ENCODE measurements at places on chromosomes 3 and 15.

DNA sequence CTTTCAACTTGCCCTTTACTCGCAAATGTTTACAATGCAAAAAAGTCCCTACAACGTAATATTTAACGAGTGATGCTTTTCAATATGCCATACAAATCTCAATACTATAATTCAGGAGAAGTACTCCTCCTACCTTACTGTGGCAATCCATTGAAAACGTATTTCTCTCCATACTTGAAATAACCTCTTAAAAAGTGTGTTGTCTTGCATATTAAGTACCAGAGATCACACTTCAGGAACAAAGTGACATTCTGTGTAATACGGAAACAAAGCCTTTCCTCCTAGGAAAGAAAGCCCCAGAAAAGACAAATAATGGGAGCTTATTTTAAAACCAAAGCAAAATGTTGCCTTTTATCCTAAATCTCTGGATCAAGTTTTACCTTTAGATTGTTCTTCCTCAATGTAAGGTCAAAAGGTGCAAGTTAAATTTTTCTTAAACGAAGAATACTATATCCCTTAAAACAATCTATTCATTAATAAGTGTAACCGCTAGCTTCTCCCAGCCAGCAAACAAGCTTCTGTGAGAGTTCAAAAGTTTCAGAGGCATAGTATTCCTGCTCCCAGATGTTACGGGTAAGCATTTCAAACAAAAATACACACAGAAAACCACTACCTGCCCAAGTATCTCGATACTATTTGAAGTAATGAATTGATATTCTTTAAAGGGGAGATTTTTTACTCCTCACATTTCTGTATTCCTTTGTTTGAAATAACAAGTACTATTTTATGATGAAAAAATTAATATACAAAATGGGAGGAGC, 1.7 kb downstream of the TJP1 start:
- DNase-seq: no peak

- DNase-seq: no peak
Measured at GRCh38 chr15:66841953-66842681, 140.1 kb downstream of the SMAD6 start.

DNA sequence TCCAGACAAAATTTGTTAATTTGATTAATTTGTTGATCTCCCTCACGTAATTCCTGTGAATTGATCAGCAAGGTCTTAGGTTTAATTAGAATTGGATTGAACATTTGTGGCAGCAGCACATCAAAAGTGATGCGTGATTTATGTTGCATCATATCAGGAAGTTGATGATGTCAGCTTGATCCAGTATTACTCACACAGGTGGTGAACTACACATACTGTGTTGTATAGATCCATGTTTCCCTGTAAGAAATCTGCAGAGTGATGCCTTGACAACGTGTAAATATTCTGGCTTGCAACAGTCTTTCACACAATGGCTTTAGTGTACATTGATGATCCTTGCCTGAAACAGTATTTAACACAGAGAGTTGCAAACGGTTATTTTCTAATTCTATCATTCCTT, 200.4 kb downstream of the ADAMTSL3 start:
- no peak for DNase-seq

DNA sequence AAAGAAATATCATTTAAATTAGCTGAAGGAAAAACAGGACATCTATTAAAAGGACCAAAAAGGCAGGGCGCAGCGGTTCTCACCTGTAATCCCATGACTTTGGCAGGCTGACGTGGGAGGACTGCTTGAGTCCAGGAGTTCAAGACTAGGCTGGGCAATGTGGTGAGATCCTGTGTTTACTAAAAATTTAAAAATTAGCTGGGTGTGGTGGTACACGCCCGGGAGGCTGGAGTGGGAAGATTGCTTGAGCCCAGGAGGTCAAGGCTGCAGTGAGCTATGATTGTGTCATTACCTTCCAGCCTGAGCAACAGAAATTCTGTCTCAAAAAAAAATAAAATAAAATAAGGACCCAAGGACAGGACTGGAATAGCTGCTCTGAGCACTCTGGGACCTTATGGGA, 16.2 kb upstream of the HERC1 start:
- DNase-seq: no peak

GRCh38 chr3:128863560-128863959, 15.9 kb upstream of the ACAD9 start:
- DNase-seq: no peak

- no peak for DNase-seq
Measured at GRCh38 chr15:52636459-52636858, 42.7 kb downstream of the ATOSA start.

DNA sequence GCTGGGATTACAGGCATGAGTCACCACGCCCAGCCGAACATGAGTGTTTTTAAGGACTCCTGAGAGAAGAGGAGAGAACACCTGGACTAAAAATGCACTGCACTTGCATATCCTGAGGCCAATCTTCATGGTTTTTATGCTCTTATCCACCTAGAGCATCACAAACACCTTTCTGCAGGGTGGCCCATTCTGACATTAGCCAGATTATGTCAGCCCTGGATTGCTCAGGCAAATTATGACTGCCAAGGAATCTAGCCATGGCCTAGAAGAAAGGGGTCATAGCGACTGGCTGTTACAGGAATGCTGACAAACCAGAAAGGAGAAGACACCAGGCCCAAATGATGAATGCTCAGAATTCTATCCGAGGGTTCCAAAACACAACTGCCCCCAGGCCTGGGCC, 40.9 kb upstream of the HERC1 start:
- no peak for DNase-seq

- no peak for DNase-seq
Measured at GRCh38 chr3:69568951-69569350, 170.3 kb upstream of the MITF start.

DNA sequence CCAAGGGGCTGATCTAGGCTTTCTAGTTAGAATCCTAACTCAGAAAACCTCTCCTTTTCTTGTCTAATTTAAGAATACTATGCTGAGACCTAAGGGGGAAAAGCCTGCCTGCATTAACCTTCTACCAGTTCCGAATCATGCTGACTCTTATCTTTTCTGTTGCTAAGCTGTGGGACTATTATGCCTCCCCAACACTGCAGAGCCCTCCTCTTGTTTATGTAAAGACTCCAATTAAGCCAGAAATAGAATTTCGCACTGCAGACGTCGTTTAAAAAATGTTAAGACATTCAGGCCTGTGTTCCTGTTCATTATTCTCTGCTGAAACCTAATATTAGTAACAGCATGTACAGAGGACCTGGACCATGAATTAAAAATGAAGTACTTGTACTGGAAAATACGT, 310.6 kb upstream of the ATP11B start:
- DNase-seq: no peak

GRCh38 chr3:31508452-31509146, 24.1 kb upstream of the STT3B start:
- no peak for DNase-seq

GRCh38 chr15:68227643-68228142, 1.8 kb downstream of the CLN6 start:
- DNase-seq: no peak

GRCh38 chr3:70984776-70985482, 598.6 kb downstream of the FOXP1 start:
- no peak for DNase-seq

DNA sequence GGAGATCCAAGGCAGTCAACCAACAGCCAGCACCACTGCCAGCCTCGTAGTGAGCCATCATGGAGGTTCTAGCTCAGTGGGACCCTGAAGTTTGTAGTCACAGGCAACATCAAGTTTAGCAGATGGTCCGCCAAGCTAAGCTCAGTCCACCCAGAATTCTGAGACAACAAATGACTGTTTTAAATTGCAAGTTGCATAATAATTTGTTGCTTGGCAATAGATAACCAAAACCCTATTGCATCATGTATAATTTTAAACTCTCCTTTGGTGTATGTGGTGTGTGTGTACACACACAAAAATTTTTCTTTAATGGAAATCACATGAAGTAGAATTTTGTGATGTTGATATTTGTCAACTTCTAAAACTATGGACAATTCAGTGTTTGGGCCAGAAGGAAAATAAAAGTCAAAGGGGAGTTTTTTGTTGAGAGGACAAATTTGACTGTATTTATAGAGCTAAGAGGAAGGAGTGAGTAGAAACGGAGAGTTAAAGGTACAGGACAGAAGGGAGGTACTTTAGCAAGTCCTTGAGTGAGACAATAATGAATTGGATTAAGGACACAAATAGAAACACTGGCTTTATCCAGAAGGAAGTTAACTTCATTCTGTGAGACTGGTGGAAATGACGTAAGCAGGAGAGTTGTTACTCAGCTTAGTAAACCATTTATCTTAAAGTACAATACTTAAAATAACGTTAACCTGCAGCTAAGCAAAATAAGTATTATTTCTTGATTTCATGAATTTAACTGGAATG, 83.6 kb downstream of the NCEH1 start:
- DNase-seq: no peak

- DNase-seq: no peak
Measured at GRCh38 chr15:52503788-52504496, 24.7 kb downstream of the MYO5A start.

- no peak for DNase-seq
Measured at GRCh38 chr3:47109393-47109792, 54.5 kb downstream of the SETD2 start.

GRCh38 chr3:126087552-126088175, 3.7 kb upstream of the SLC41A3 start:
- no peak for DNase-seq

DNA sequence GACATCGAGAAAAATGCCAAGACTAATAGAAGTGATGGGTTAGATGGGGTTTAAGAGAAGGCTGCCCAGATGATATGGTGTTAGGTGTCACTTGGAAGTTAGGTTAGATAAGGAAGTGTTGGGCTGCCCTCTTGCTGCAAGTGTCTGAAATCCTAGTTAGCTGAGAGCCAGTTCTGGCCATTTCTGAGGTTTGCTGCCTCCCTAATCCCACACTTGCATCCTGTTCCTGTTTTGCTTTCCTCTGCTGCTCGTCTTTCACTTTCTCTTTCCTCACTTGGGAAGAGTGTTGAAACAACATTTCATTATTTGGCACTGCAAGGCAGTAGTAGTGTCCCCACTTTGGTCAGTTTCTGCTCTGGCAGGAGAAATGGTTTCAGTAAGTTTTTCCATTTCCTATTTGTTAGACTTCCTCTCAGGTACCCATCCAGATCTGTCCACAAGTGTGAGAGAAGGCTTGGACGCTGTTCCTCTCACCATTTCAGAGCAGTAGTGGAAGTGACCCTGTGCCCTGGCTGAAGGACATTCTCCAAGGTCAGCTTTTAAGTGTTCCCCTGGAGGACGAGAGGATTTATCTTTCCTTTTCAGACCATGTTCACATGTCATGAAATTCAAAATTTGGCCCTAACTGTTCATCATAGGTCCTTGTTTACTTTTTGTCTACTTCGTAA, 93.3 kb downstream of the ADAMTSL3 start:
- no peak for DNase-seq

DNA sequence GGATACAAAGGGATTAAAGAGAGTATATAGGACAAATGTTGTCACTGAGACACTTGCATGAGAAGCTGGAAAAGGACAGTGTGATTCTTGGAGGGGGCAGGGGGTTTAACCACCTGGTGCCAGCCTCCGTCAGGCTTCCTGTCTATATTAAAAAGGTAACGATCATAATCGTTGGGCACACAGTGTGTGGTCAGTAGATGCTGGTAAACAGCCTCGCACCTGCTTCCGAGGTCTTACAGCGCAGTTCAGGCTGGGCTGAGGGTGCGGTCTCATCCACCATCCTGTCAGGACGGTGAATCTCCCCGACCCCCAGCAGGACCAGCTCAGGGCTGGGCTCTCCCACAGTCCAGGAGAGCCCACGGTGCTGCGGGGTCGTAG, 47.7 kb upstream of the SMAD6 start:
- no peak for DNase-seq

DNA sequence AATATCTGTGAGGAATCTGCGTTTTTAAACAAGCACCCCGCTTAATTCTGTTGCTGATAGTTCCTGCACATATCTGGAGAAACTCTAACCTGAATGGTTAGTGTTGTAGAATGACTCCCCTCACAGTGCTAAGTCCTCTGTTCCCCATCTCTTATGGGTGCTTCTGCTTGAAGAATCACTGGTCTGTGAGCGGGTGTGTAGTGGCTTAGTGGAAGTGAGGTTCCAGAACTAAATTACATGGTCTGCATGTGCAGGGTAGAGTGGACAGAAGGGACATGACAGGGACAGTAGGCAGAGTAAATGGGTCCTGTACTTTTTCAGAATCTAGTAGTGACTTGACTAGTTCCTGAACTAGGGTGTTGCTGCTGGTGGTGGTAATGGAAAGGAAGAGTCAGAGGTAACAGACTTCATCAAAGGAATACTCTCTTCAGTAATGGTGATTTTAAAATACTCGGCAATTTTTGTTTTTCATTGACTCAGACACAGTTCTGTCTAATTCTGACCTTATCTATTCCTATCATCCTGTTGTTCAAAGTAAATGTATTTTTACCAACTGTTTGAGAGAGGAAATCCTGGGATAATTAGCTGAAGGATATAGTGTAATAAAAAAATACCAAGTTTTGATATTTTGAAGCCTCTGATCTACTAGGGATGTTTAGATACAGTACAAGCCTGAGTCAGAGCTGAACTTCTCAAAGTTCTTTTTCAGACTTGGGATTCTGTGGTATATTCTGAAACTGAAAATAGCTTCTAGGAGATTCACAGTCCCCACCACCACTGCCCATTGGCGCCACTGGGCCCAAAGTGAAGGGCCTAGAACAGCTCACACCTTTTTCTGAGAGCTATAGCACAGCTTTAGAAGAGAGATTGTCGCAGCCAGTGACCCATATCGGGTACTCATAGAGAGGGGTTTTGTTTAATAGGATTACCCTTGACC, 55.5 kb downstream of the FNDC3B start:
- no peak for DNase-seq

- DNase-seq: no peak
Measured at GRCh38 chr3:89216016-89216739, 108.8 kb downstream of the EPHA3 start.

GRCh38 chr3:133860519-133860918, 35.2 kb downstream of the RAB6B start:
- no peak for DNase-seq

DNA sequence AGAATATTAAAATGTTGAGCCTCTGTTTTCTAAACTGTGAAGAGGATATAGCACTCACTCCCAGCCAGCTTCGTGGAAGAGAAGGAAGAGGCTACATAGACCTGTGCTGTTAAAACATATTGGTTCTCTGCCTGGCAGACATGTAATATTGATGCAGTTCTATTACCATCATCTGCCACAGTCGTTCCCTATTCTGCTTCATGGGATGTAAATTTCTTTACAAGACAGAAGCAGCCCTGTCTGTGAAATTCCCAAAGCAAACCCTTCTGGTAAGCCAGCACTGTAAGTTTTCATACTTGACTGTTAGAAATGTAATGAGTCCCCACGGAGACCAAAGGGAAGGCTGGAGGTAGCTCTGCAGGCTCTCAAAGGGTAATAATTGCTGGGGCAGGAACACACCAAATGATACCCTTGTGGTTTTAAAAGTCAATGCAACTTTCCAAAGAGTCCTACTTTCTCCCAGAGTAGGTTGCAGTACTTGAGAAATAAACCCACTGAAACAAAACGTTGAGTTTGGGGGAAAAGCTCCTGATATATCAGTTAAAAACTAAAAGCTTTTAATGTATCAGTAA, 129.9 kb upstream of the HES1 start:
- no peak for DNase-seq

GRCh38 chr15:28013480-28013879, 85.6 kb downstream of the OCA2 start:
- no peak for DNase-seq

- DNase-seq: no peak
Measured at GRCh38 chr15:32933236-32933635, 215.4 kb downstream of the GREM1 start.
